ENCODE measurements at places on chromosomes 4 and X.

DNA sequence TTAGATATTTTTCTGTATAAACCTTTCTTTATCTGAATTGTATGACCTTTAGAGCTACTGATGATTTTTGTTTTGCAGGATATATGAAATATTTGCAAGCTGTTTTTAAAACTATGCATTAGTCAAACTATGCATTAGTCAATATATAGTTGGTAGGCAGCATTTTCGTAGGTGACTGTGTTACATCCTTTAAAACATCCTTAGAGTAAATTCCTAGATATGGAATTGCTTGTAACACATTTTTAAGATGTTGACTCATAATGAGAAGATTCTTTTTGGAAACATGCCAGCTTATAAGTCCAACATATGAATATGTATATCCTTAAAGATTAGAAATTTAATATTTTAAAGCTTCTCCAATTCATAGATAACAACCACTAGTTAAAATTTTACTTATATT lies 1768.5 kb downstream of the PCDH7 start:
- peaks cover 9% of the 10 kb centered on the region for H3K4me1 ChIP-seq
- no peak overlapping the region for H3K27ac ChIP-seq
- H3K36me3 ChIP-seq, result no peaks in the 10 kb centered on the region
- H3K27me3 ChIP-seq, result no peaks in the 10 kb centered on the region
- H3K4me3 ChIP-seq, result no peak overlapping the region
- DNase-seq, result no peak

DNA sequence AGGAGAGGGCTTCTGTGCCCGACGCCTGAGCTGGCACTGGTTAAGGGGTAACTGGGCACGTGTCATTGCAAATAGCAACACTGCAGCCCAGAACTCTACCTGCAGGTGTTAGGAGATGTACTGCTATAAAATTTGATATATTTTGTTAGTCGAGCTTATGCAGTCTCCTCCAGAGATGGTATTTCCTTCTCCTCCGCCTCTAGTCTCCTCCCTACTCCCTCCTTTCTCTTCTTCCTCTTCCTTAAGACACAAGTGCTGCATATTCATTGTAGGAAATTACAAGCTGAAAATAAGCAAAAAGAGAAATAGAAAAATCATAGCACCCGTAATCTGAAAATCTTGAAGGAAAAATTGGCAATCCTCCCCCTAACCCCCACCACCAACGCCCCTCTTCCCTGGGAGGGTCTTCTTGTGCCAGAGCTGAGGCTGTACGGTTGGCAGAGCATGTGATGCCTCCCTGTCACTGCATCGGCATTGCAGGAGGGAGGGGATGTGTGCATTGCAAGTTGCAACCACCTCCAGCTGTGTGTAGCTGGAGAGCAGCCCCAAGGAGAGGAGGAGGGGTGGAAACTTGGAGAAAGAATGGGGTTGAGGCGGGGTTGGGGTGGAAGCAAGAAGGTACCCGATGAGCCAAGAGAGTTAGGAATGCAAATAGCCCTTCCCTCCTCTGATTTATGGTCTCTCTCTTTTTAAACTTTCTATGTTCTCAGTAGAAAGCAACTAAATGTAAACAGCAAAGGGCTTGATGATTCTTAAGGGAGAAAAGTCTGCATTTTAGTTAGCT lies 48.3 kb upstream of the MND1 start:
- H3K27ac ChIP-seq, result peak overlapping the region; percentile 97
- peak overlapping the region; percentile 58 for H3K4me3 ChIP-seq
- H3K36me3 ChIP-seq, result peaks cover 27% of the 10 kb centered on the region
- peak; percentile 44 for DNase-seq
- H3K27me3 ChIP-seq, result no peaks in the 10 kb centered on the region

DNA sequence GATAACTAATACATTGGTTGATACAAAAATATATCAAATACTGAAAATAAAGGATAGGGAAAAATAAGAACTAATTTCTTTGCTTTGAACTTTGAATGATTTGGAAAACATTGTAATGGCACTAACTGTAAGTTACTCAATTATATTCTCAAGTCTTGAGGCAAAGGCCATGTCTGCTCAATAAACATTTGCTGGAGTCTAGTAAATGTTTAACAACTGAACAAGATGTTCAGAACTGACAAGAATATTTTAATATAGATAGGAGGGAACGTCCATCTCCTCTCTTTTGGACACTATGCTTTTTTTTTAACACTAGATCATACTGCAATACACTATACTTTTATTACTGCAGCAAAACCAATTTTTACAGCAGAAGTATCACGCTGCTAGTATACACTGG lies 76.2 kb downstream of the PRSS12 start:
- peaks cover 29% of the 10 kb centered on the region for H3K4me1 ChIP-seq
- no peak overlapping the region for H3K4me3 ChIP-seq
- no peaks in the 10 kb centered on the region for H3K36me3 ChIP-seq
- H3K27me3 ChIP-seq, result no peaks in the 10 kb centered on the region
- no peak overlapping the region for H3K27ac ChIP-seq
- DNase-seq, result no peak

GRCh38 chr4:188779581-188779980 lies 640.3 kb downstream of the TRIML1 start:
- H3K27ac ChIP-seq, result no peak overlapping the region
- peaks cover 4% of the 10 kb centered on the region for H3K4me1 ChIP-seq
- H3K36me3 ChIP-seq, result no peaks in the 10 kb centered on the region
- H3K4me3 ChIP-seq, result no peak overlapping the region

DNA sequence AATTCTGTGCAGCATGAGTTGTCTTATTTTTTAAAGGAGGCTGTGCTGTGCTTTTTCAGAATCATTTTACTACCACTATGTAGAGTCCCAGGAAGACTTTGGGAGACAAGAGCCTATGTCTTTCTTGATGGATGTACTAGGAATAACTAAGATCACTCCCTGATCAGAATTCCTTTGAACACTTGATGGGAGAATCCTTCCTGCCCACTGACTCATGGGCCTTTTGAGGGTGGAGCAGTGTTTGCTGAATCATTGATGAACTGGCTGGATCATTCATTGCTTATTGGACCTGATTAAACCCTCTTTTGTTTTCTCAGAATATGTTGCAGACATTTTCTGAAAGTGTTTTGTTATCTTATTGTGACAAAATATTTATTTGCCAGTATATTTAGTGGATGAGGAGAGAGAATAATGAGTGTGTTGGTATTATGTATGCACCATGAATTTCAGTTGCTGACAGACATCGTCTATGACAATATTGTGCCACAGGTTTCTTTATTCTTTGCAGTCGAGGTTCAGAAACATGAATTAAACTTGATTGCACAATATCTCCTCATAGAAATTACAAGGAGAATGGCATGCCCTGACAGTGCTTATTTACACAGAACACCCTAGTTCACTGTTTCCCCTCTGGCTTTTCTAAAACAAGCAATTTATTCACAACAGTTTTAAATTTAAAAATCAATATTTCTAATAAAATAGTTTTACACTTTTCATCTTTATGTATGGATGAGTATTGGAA lies 36.3 kb downstream of the POU4F2 start:
- H3K4me1 ChIP-seq, result no peaks in the 10 kb centered on the region
- H3K36me3 ChIP-seq, result no peaks in the 10 kb centered on the region

DNA sequence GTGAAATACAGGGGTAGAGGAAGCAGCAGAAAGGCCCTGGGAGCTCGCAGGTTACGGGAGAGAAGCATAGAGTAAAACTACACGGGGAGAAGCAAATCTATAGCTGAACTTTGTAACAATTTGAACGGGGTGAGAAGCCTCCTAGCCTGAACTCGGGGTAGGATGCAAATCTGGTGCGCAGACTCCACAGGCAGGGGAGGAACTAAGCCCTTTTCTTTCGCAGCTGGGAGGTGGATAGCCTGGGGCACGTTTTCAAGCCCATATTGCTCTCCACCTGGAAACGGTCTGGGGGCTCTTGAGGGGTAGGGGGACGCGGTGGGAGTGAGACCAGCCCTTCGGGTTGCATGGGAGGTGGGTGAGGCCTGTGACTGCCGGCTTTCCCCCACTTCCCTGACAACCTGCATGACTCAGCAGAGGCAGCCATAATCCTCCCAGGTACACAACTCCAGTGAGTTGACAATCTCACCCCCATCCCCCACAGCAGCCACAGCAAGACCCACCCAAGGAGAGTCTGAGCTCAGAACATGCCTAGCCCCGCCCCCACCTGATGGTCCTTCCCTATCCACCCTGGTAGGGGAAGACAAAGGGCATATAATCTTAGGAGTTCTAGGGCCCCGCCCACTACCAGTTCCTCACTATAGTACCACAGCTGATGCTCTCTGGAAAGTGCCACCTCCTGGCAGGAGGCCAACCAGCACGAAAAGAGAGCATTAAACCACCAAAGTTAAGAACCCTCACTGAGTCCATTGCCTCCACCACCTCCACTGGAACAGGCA lies 29.9 kb downstream of the SOWAHB start:
- H3K27me3 ChIP-seq, result no peaks in the 10 kb centered on the region
- no peak overlapping the region for H3K4me3 ChIP-seq
- DNase-seq, result no peak

GRCh38 chr4:79514621-79515329 lies 106.7 kb upstream of the GK2 start:
- H3K4me1 ChIP-seq, result peaks cover 3% of the 10 kb centered on the region
- no peak overlapping the region for H3K27ac ChIP-seq
- no peaks in the 10 kb centered on the region for H3K27me3 ChIP-seq
- DNase-seq, result no peak
- H3K36me3 ChIP-seq, result no peaks in the 10 kb centered on the region

DNA sequence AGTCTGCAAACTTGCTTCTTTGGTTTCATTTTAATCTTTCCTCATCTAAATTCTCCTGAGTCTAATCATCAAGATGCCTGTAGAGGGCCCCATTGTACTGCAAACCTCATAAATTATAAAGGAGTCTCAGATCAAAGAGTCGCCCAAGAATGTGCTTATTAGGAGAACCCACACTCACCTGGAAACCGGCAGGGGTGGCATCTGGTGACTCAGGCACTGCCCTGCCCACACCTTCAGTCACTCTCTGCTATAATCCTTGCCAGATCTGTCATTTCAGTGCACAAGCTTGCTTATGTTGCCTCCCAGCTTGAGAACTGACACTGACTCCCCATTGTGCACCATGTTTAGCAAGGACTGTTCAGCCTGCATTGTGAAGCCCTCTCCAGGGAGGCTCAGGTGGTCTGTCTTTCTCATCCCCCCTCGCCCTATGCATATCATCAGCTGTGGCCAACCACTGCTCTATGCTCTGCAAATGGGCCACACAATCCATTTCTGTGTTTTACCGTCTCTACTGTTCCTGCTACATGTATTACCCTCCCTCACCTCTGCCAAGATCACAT lies 12.4 kb downstream of the EPGN start:
- H3K4me3 ChIP-seq, result no peak overlapping the region
- H3K36me3 ChIP-seq, result no peaks in the 10 kb centered on the region
- peaks cover 13% of the 10 kb centered on the region for H3K4me1 ChIP-seq
- H3K27me3 ChIP-seq, result peaks cover 17% of the 10 kb centered on the region
- no peak overlapping the region for H3K27ac ChIP-seq

DNA sequence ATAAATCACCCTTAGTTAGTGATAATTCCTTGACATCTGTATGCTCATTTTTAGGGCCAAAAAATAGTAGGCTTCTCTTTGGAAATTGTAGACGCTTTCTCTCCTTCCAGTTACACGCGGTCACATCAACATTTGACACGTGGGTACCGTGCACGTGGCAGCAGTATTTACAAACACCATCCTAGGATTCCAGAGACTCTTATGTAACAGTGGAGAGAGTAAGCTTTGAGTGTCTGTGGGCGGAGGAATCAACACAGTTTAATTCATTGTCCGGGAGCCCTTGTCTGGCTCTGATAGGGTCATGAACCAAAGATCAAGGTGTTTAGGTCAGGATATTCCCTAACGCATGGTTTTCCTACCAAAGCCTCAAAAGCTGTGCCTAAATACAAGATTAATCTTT lies 12.2 kb downstream of the TET2 start:
- H3K27me3 ChIP-seq, result peaks cover 16% of the 10 kb centered on the region
- no peaks in the 10 kb centered on the region for H3K36me3 ChIP-seq
- peaks cover 20% of the 10 kb centered on the region for H3K4me1 ChIP-seq
- H3K4me3 ChIP-seq, result peak overlapping the region; percentile 33

- H3K27me3 ChIP-seq, result no peaks in the 10 kb centered on the region
- H3K36me3 ChIP-seq, result no peaks in the 10 kb centered on the region
- DNase-seq, result no peak
Measured at GRCh38 chr4:152041295-152041694, 280.5 kb upstream of the GATB start.

- DNase-seq, result no peak
- no peaks in the 10 kb centered on the region for H3K36me3 ChIP-seq
- H3K27me3 ChIP-seq, result peaks cover 45% of the 10 kb centered on the region
- no peak overlapping the region for H3K27ac ChIP-seq
- H3K4me1 ChIP-seq, result peaks cover 10% of the 10 kb centered on the region
Measured at GRCh38 chrX:69264158-69264581, 98.9 kb upstream of the PJA1 start.

- H3K4me3 ChIP-seq, result no peak overlapping the region
- peak overlapping the region; percentile 64 for H3K27ac ChIP-seq
- no peak for DNase-seq
- H3K27me3 ChIP-seq, result no peaks in the 10 kb centered on the region
Measured at GRCh38 chr4:137749466-137749865, 217.2 kb upstream of the PCDH18 start.

DNA sequence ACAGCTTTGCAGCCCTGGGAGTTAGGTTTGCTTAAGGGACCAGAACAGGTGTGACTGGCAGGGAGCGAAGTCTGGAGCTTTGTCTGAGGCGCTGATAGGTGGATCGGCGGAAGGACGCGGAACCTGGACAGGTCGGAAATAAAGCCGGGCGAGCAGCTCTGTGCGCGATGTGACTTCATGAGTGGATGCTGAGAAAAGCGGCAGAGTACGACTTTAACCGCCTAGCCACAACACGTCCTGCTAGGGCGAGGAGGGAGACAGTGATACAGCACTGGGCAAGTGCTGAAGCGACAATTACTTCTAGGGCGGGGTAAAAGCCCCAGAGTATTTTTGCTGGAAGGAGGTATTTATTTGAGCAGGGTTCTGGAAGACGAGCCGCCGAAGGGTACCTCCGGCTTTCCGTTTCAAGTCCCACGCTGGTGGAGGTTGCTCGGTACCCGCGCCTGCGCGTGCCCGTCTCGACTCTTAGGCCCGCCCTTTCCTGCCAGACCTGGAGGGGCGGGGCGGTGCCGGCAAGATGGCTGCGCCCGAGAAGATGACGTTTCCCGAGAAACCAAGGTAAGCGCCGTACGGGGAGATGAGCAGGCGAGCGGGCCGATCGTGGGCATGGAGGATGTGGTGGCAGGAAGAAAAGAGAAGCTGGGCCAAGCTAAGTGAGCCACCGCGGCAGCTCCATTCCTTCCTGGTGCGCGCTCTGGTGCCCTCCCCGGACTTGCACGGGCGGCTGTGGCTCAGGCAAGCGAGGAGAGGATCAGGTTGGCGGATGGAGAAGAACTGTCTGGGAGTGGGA lies at the start of gene ZRSR2:
TSS of gene ZRSR2 (plus strand) at position 506 of the 790 bp plus-strand sequence. CDS start at position 518, 12 bp downstream.
- H3K27me3 ChIP-seq, result no peaks in the 10 kb centered on the region
- DNase-seq, result peak; percentile 91
- H3K4me3 ChIP-seq, result no peak within 1 kb of the TSS
- H3K27ac ChIP-seq, result no peak within 1 kb of the TSS

- no peak overlapping the region for H3K27ac ChIP-seq
- DNase-seq, result no peak
- no peaks in the 10 kb centered on the region for H3K36me3 ChIP-seq
- H3K27me3 ChIP-seq, result no peaks in the 10 kb centered on the region
Measured at GRCh38 chrX:69038816-69039215, 126.4 kb downstream of the PJA1 start.
